Hematopoietic multipotent progenitor cell treated with erythropoietin and hydrocortisone succinate and interleukin-3 and kit ligand, for 8 days (in vitro differentiated cells): ENCODE measurements at places on chromosomes 3 and 15.
A peak's percentile ranks its signal among the peaks of the same experiment; 100 is the strongest.

DNA sequence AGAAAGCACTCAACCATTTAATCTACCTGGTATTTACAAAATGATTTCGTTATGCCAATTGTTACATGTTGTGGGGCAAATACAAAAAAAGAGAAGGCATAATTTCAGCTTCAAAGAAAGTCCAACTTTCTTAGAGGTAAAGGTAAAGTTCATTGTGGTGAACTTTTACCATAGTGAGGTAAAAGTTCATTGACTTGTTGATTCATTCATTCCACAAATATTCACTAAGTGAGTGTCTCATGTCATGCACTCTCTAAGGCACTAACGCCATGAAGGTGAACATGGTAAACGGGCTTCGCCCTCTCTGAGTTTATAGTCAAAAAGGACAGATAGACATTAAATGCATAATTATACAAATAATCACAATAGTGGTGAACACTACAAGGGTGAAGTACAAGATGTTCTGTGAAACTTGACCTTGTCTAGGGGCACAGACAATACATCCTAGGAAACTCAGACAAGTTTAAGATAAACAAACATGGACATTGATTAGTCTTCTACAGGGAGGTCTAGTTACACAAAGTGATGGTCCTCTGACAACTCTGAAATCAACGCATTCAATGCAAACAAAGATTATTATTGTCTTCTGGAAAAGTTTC lies 378.6 kb downstream of the MAGI1 start:
- DNase-seq, result no peak

DNA sequence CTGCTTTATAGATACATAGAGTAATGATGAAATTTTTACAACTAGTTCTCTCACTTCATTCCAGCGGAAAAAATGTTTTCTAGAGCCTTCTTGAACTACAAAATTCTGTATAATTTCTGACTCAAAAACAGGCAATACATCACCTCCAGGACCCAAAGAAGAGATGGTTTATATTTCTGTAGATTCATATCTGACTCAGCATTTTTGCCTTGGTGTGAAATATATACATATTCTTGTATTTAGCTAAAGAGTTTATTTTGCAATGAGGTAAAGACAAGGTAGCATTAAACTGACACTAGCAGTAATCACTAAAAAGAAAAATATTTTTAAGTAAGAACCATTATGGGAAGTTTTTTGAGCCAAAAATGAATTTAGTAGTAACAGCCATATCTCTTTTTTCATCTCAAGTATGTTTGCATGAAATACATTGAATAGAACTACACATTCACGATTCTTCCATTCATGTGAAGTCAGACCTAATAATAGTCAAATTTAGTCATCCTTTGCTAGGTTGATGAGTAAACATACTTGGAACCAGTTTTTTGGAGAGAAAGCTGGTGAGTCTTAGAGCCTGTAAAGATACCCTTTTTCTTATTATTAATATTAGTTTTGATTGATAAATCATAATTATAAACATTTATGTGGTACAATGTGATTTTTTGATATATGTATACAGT lies 31.6 kb downstream of the COL8A1 start:
- no peak for DNase-seq

DNA sequence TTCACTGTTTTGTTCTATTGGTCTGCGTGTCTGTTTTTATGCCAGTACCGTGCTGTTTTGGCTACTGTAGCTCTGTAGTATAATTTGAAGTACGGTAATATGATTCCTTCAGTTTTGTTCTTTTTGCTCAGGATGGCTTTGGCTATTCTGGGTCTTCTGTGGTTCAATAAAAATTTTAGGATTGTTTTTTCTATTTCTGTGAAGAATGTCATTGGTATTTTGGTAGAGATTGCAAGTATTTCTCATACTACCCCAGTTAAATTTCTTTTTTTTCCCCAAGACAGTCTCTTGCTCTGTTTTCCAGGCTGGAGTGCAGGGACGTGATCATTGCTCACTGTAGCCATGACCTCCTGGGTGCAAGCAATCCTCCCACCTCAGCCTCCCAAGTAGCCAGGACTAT lies 53.4 kb downstream of the STARD9 start:
- no peak for DNase-seq

- no peak for DNase-seq
These were observed 105.4 kb downstream of the ZIC1 start for GRCh38 chr3:147514366-147515160.

DNA sequence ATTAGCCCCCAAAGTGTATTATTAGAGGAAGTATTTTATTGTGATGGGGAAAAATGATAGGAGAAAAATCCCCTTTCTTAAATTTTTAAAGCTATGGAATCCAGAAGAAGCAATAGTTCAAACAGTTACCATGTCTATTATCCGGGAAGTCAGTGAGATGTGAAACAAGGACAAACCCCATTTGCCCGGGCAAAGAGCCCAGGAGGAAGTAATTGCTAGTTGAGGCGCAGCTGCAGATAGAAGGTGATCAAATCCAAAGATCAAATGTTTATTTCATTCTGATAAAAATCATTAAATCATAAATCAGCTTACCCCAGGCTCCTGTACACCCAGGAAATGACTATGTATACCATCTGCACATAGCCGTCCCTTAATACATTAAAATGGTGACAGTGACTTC lies 204.0 kb upstream of the CRBN start:
- no peak for DNase-seq

DNA sequence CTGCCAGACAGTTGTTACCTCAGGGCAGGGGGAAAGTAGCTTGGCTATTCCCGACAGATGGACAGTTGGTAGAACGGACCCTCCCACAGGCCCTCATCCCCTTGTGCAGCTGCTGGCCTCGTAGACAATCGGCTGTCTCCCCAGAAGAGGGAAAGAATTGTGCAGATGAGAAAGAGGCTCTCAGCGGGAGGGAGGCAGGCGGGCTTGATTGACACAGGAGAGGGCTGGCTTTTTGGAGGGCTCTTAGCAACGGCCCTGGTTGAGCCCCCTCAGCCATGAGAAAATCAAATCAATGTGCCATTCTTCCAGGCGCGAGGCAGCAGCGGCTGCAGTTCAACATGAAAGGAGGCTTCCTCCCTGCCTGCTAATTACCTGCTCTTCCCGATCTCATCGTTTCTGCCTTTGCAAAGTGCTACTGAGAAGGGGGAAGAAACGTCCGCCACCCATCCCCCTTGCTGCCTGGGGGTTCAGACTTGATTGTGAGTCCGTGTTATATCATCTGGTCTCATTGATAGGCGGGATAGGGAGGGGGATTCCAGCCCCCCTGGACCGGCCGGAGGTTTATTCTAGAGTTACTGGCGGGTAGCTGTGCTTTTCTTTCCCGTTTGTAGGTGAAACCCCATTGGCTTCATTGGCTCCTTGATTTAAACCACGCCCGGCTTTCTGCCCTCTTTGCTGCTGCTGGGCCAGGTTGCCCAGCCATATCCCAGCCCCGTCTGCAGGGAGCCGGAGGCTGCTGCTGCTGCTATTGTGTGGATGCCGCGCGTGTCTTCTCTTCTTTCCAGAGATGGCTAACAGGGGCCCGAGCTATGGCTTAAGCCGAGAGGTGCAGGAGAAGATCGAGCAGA lies at the start of gene TAGLN3:
Gene TAGLN3 (plus strand): TSS at position 287 of the 848 bp plus-strand sequence. CDS start 501 bp downstream, at position 788.
- no peak for DNase-seq

DNA sequence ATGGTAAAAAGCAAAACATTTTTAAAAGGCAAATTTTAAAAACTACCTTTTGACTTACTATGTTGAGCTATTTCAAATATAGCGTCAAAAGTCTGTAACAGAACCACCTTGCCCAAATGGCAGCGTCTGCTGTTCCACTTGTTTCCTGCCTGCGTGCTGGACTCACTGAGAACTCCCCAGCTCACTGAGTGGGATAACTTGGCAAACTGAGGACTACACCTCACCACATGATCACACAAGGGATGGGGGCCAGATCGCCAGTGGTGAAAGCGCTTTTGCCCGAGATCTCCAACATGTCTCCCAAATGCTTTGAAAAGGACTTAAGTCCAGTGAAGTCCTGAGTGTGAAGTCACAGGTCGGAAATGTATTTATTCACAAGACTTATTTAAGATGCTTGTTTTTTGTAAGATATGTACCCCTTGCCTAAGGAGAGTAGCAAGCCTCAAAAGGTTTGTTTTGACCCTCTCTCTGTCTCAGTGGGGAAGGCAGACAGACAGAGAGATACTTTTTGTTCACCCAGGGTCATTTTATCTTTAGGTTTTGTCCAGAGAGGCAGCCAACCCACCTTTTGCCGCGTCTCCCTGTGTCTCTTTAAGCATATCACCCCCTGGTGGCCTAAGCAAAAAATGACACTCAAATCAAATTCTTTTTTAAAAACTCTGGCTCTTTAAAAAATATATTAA lies 192.6 kb downstream of the PDZRN3 start:
- DNase-seq, result peak; percentile 65
